ENCODE measurements at places on chromosomes 4 and X.

DNA sequence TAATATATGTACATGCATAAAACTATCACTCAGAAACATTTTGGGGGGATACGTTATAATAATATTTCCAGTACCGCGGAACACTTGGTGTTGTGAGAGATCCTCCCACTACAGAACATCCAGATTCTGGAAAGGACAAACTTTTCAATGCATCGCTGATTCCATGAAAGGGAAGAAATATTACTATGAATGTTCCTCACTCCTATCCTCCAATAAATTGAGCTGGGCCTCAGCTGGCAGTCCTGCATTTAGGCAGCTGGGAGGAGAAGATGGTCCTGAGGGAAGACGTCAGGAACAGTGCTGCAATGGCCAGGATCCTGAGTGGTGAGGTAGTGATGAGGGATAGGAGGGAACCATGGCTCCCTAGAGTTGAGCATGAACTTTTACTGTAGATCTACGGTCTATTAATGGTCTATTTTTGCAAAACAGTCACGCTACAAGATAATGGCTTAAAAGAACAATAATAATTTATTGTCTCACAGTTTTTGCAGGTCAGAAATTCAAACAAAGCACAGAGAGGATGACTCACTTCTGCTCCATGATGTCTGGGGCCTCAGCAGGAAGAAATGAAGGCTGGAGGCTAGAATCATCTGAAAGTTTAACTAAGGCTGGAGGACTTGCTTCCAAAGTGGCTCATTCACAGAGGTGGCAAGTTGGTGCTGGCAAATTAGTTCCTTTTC is 538.1 kb downstream of the STIM2 start:
- DNase-seq, result no peak

DNA sequence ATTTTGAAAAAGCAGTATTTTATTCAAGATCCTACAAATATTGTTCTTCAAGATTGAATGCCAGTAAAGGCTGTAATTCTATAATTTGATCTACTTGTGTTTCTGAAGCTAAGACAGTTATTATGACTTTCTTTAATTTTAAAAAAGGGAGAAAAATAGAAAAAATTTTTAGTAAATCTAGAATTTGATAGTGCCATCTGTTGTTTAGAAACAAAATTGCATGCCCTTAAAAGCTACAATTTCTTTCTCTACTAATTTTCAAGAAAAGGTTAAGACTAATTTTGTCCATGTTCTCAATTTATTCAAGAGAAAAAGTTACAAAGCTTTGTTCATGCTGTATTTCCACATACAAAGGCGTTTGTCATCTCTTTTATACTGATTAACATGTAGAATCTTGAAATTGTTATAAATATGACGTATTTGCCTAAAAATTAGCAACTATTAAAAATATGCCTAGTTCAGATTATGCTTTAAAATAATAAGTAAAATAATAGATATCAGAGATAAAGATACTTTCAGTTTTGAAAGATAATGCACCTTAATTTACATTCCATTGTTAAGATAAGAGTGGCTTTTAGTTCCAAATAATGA is 25.6 kb upstream of the MMRN1 start:
- no peak for DNase-seq

- DNase-seq, result no peak
Measured at GRCh38 chr4:96149894-96150293, 310.0 kb downstream of the PDHA2 start.

GRCh38 chrX:133649651-133650050 is 234.4 kb upstream of the GPC4 start:
- no peak for DNase-seq

DNA sequence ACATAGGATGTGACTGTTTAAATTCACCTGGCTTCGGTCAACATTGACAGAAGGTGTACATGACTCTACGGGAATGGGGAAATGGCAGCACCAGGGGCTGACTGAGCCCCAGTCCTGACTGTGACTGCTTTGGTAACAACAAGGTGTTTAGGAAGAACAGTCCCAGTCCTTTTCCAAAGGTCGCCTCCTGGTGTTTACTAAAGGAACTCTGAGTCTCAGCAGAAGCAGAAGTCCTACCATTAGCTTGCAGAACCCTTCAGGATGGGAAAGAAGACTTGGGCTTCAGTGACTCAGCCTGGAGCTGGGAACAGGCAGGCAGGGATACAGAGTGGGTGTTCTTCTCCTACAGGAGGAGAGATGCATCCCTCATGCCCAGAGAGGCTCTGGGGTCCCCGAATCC is 103.3 kb downstream of the MGST2 start:
- DNase-seq, result no peak

DNA sequence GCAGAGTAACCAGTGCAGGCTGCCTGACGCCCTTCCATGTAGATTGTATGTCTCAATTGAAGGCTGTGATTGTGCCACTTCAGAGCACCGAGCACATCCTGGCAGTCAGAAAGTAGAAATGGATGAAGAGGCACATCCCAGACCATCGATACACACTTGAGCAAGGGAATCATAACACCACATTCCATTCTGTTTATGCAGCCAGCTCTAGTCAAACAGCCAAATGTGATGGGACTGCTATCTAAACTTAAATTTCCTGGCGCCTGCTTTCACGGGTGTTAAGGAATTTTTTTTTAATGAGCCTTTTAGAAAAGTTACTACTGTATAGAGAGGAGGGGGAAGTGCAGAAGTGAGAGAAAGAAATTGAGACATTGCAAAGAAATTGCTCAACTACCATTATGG is 84.4 kb downstream of the PPARGC1A start:
- DNase-seq, result no peak

DNA sequence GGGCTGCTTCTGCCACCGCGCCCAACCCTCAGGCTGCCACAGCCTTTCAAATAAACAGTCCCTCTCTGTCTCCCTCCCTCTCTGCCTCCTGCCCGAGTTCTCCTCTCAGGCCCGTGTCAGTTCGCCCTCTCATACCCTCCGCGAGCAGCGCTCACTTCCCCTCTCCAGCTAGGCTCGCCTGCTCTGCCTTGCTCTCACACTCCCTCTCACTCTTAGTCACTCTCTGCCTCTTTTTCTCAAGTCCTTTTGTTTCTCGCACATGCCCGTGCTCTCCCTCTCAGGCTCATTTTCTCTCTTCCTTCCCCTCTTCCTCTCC is 3.2 kb downstream of the EFNB1 start:
- no peak for DNase-seq

- DNase-seq, result no peak
Measured at GRCh38 chr4:96703265-96703664, 863.4 kb downstream of the PDHA2 start.

- DNase-seq, result no peak
Measured at GRCh38 chr4:21041708-21042107, 341.4 kb downstream of the PACRGL start.

DNA sequence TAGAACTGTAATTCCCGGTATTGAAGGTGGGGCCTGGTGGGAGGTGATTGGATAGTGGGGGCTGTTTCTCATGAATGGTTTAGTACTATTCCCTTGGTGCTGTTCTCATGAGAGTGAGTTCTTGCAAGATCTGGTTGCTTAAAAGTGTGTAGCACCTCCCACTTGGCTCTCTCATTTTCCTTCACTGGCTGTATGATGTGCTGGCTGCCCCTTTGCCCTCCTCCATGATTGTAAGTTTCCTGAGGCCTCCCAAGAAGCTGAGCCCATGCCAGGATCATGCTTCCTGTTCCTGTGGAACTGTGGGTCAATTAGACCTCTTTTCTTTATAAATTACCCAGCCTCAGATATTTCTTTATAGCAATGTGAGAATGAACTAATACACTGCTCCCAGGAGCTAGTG is 8.7 kb downstream of the ANXA10 start:
- DNase-seq, result no peak

DNA sequence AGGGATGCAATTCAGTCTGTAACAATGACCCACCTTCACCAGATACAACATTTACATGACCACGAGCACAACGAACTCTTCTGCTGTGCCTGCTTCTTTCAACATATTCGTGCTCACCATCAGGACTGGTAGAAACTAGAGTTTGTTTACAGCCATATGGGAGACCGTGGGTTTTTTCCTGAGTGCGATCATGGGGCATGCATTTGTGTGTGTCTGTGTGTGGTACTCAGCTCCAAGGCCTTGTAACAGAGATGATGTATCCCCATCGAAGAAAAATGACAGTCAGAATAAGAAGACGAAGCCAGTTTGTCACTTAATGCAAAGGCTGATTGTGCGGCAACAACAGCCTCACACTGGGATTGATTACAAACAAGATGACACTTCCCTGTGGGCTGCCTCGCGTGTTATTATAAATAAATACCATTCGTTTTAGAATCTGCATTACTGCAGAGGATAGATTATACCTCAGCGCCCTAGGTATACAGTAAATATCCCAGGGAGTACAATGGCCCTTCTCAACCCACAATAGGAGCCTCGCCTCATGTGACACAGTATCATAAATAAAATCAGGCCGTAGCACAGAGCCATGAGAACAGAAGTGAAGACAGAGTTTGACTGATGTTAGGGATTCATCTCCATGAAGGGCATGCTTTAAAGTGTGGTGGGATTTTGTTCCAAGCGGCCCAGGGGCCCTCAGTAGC is 97.3 kb upstream of the NOCT start:
- no peak for DNase-seq

- DNase-seq, result no peak
Measured at GRCh38 chrX:76184276-76184675, 11.4 kb downstream of the PBDC1 start.

All from thoracic aorta (tissue), 2 donors.